ENCODE measurements at places on chromosomes 11 and 22.
A peak's percentile ranks its signal among the peaks of the same experiment; 100 is the strongest.

DNA sequence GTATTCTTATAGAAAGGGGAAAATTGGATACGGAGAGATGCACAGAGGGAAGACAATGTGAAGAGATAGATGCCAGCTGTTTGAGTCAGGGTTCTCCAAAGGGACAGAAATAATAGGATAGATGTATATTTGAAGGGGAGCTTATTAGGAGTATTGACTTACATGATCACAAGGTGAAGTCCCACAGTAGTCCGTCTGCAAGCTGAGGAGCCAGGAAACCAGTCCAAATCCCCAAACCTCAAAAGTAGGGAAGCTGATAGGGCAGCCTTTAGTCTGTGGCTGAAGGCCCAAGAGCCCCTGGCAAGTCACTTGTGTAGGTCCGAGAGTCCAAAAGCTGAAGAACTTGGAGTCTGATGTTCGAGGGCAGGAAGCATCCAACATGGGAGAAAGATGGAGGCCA, 569.6 kb upstream of the LARGE1 start:
- DNase-seq = no peak

DNA sequence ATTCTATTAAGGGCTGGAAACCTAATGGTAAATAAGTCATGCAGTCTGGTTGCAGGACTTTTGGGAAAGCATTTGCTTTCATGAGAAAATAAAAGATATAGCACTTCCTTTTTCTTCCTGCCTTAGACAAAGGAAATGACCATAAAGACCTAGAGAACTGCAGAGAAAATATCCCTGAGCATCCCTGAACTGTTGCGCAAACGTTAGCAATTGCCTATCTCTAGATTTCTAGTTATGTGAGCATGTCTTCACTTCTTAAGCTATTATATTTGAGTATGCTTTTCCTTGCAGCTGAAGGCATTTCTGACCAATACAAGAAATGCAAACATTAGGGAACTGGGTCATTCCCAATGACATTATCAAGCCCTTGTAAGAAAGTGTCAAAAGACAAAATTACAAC, 110.6 kb downstream of the KIF18A start:
- DNase-seq = no peak

DNA sequence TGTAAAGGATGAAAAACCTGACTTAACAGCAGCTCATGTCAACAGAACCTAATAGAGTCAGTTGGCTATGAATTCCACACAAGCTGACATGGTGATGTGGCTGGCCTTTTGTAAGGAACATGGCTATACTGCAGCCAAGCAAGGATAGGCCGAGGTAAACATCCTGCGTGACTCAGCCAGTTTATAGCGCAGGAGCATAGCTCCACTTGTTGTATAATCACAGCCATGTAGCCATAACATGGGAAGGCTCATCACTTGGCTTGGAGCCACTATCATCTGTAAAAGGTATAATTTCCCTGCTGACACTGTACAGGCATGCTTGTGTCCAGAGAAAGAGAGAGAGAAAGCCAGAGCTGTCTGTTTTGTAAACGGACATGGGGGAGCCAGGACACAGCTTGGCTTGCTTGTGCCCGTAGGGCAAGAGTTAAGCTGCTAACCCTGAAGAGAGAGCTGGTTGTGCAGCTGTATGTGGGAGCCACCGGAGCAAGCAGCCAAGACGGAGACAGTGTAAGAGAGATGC, 104.4 kb upstream of the PLET1 start:
- DNase-seq = no peak

GRCh38 chr11:106503901-106504300, 426.4 kb downstream of the AASDHPPT start:
- DNase-seq = no peak

GRCh38 chr22:17100621-17101020, 15.8 kb downstream of the IL17RA start:
- DNase-seq = no peak

DNA sequence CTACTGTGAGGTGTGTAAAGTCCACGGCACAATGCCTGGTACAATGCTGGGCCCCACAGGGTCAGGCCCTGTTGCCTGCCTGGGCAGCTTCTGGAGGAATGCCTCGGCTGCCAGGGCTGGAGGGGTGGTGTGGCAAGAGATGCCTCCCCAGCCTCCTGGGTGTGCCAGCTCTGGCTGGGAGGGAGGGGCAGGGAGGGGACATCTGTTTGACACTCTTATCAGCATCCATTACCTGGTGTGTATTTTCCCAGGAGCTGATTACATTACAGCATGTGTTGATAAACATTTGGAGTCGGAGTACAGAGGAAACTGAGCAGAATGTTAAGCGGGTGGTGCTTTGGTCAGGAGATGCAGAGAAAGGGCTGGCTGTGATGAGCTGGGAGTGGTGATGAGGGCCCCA, 11.0 kb upstream of the NECTIN1 start:
- DNase-seq = no peak

DNA sequence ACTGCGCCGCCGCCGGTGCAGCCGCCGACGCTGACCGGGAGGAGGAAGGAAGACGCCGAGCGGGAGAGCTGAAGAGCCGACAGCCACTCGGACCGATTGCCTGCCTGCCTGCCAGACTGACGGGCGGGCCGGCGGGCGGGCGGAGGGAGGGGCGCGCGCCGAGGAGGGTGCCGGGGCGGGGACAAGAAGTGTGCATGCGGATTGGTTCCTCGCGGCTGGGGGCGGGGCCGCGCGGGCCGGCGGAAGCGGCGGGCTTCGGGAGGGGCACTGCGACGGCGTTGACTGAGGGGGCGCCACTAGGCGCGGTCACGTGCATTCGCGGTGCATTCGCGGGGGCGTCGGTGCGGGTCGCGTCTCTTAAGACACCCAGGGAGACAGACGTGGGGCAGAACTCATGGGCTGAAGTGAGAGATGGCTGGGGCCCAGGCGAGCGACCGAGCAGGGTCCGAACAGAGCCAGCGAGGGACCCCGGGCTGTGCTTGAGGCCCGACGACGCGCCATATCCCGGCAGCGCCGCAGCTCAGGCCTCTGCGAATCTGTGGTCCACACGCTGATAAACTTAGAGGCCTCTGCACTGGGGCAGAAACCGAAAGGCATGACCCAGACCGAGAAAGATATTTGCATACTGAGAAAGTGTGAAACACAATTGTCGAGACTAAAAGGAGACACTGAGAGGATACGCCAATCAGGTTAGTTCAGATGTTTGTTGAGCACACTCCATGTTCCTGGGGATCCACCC, at the start of gene MAPK1:
Gene MAPK1 (minus strand): TSS at position 118 of the 739 bp plus-strand sequence. CDS start 205 bp downstream, outside the sequence.
- DNase-seq = peak; percentile 92

GRCh38 chr11:57476047-57476756, 15.9 kb downstream of the RTN4RL2 start:
- DNase-seq = peak; percentile 33

GRCh38 chr11:34719303-34719848, 98.5 kb downstream of the EHF start:
- DNase-seq = no peak

DNA sequence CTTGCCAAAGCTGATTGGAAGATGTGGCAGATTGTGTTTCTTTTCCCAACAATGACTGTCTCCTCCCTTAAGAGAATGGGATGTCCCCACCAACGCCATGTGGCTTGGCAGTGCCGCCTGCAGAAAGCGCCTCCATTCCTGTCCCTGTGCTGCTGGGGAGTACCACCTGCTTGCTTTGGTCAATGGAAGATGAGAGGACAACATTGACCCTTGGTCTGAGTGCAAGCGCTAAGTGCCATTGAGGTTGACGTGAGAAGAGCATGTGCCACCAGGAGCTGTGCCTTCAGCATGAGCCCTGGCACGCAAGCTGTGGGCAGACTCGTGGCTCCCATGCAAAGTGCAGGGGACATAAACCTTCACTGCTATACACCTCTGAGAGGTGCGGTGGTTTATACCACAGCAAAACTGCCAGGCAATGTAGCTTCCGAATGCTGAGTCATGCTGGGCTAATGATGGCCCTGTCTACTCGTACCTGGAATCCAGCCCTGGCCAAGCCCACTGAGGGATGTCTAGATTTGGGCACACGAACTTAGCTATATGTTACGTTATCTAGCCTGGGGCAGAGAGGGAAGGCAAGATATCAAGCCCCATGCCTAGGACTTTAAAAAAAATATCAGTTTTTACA, 41.9 kb downstream of the MYEOV start:
- DNase-seq = no peak

- DNase-seq = no peak
Measured at GRCh38 chr11:75499423-75500190, 26.1 kb downstream of the GDPD5 start.

- no peak for DNase-seq
Measured at GRCh38 chr11:114017723-114018122, 41.8 kb upstream of the ZBTB16 start.

DNA sequence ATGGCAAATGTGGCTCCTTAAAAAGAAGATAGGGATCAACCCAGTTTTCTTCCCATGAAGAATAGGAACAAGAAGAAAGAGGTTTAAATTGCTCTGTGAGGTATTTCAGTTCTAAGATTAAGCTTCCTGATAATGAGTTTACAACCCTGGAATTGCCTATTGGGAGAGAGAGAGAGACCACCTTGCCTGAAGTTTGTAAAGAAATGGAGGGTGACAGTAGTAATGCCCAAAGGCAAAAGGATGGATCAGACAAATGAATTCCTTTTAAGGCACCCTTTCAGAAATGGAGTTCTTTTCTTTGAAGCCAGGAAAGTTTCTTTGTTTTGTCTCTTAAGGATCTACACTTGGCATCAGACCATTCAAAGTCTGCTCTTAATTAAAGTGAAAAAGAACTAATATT, 74.3 kb downstream of the DDIAS start:
- no peak for DNase-seq

DNA sequence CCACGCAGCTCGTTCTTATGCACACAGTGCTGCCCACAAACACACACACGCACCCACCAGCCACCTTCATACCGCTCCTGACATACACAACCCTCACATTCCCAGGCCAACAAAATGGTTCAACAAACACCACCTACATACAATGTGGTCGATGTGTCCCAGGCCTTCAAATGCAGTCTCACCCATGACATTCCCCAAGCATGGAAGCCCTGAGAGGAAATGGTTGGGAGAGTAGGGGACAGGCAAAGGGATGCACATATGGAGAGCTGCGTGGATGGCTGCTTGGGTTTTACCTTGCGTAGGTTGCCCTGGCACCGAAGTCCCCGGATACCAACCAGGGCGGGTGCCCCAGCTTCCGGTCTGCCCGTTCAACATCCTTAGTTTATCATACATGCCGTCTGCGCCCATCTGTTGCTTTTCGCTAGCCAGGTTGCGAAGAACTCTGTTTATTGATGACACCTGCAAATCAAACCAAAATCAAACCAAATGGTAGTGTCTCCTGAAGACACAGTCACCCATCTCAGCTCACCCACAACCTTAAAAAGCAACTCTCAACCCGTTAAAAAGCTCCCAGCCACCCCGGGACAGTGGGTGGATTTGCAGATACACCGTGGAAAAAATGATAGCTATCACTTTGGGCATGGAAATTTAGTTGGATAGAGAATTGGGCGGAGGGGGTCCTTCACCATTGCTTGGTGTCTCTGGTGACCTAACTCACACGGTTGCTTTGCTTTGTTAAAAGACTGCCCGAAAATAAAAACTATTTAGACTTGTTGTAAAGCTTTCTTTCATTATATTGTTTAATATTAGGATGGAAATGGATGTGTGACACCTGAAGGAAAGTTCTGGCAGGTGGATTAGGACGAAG, 10.5 kb downstream of the PAX6 start:
- no peak for DNase-seq

DNA sequence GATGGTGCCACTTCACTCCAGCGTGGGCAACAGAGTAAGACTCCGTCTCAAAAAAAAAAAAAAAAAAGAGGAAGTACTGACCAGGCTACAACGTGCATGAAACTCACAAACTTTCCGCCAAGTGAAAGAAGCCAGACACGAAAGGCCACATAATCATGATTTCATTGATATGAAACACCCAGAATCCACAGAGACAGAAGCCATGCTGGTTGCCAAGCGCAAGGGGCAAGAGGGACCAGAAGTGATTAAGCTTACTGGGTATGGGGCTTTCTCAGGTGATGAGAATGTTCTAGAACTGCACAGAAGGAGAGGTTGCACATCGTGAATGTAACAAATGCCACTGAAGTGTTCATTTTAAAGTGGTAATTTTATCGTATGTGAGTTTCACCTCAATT, 60.9 kb downstream of the CELSR1 start:
- no peak for DNase-seq

- DNase-seq = no peak
Measured at GRCh38 chr11:69444381-69445130, 36.9 kb upstream of the LINC01488 start.

Measured in stimulated activated CD8-positive, alpha-beta memory T cell treated with anti-CD3 and anti-CD28 coated beads, Interleukin-12 subunit alpha, Interleukin-12 subunit beta, amount 100 ng/mL, for 4 hours (primary cell).